Dermis lymphatic vessel endothelial cell (primary cell): ENCODE measurements at places on chromosomes 4 and X. TPM values are rescaled to one million over a fixed set of nuclear protein-coding genes. Genes with fewer than 3 reads are reported as not detected.

AKAP14 gene
- not detected in 2 replicates for total RNA-seq

ZNF711 gene
- 2.5 and 10.3 TPM in 2 replicates for total RNA-seq

RAB28 gene
- 12.1 and 12.9 TPM in 2 replicates for total RNA-seq

SSX4B gene
- total RNA-seq = not detected in 2 replicates

EDA2R gene
- 0.43 and 1.5 TPM in 2 replicates for total RNA-seq

GAGE10 gene
- total RNA-seq = not detected in 2 replicates

KANTR gene
- 5.1 and 6.8 TPM in 2 replicates for total RNA-seq
